RPMI7951 (cell line): ENCODE measurements at places on chromosomes 1 and 21. TPM values are rescaled to one million over a fixed set of nuclear protein-coding genes. Genes with fewer than 3 reads are reported as not detected.

SPRR4 gene
- not detected in 2 replicates for total RNA-seq

EPRS1 gene
- 52.5 and 61.9 TPM in 2 replicates for total RNA-seq

SORT1 gene
- total RNA-seq: 15.4 and 22.5 TPM in 2 replicates

EVA1C gene
- 9.6 and 11.8 TPM in 2 replicates for total RNA-seq

SPRR1B gene
- not detected in 2 replicates for total RNA-seq

GRCh38 chr1:156958247-156958714, 37.8 kb downstream of the LRRC71 start:
- DNase-seq: peak; percentile 45

GRCh38 chr1:147753081-147753480, 7.3 kb downstream of the GJA5 start:
- no peak for DNase-seq

SPRR2F gene
- not detected in 2 replicates for total RNA-seq

DNA sequence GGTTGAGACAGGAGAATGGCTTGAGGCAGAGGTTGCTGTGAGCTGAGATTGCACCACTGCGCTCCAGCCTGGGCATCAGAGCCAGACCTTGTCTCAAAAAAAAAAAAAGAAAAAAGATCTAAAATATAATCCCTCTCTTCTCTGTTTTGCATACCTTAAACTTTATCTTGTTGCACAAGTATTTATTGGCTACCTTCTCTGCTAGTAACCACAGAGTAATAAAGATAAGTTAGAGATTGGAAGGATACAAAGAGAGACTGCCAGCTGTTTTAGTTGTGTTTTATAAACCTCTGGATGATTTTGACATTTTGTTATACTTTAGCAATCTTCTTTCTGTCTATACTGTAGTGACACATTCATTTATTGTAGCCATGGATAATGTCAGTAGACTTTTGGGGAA, 27.7 kb downstream of the AGO3 start:
- no peak for DNase-seq
